ENCODE measurements at places on chromosomes 3 and 15. TPM values are rescaled to one million over a fixed set of nuclear protein-coding genes. Genes with fewer than 3 reads are reported as not detected.

GRCh38 chr3:197750396-197750831, 731 bp downstream of the FYTTD1 start:
- peak; percentile 59 for DNase-seq

DNA sequence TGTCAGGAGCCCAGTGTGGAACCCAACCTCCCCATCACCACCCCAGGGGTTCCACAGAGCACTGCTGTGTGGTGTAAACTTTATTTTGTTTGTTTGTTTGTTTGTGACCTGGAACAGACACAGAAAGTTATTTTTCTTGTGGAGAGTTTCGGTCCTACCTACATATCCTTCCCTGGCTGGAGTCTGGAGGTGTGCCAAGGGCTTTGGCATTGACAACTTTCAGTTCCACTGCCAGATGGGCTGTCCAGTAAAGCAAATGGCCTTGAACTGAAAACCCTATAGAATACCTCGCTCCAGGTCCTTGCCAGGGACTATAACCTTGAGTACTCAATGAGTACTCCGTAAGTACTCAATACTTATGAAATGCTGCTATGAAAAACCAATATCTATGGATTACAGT, 103.5 kb downstream of the MITF start:
- no peak for DNase-seq

DNA sequence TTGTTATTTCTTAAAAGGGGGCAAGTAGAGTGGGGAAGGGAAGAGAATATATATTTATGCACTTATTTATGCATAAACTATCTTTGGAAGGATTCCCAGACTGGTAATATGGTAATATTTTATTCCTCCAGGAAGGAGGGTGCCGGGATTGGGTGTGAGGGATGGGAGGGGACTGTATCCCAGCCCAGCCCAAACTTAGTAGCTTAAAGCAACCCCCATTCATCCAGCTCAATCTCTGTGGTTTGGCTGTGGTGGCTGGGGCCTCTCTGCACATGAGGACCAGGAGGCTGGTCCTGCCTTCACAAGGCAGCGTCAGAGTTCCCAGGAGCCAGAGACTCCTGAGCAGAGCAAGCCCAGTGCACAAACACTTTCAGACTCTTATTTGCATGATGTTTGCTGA, 48.4 kb downstream of the CCNL1 start:
- no peak for DNase-seq

GRCh38 chr15:68966996-68967395, 36.7 kb downstream of the SPESP1 start:
- DNase-seq, result no peak

DNA sequence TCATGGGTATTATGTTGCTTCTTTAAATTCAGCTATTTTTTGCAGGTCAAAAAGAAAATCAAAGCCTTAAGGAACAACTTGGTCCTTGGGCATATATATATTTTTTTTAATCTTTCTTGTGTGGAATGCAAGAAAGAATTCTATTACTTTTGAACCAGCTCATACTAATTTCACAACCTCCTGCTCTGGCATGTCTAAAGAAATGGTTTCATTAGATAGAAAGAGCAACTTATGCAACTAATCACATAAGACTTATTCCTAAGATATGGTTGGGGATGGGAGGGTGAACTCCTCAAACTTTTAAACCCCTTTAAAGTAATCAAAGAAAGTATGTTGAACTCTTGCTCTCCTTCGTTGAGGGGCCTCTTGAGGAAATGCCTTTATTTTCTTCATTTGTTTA, 114.9 kb downstream of the GMNC start:
- no peak for DNase-seq

- no peak for DNase-seq
Measured at GRCh38 chr15:41967506-41968206, 4.7 kb downstream of the EHD4 start.

DNA sequence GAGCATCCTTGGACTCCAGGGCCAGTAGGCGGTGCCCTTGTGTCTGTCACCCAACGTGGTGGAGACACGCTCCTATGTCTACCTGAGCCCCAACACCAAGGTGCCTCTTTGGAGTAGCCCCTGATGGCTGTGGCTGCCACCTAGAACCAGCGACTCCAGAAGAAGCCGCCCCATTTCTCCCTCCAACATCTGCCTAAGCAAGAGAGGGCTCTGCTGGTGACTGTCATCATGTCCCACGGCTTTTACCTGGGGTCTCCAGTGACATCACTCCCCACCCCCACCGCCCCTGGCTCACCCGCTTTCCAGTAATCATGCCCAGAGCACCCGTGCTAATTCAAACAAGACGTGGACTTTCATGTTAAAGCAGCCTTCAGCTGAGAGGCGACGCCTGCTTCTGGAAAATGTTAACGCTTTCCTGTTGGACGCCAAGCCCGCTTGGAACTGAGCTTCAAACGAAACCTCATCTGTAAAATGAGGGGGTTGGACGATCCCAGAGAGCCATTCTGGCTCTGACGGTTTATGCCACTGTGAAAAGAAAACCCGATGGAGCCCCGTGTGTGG, 57.0 kb downstream of the ISG20 start:
- DNase-seq, result no peak

DNA sequence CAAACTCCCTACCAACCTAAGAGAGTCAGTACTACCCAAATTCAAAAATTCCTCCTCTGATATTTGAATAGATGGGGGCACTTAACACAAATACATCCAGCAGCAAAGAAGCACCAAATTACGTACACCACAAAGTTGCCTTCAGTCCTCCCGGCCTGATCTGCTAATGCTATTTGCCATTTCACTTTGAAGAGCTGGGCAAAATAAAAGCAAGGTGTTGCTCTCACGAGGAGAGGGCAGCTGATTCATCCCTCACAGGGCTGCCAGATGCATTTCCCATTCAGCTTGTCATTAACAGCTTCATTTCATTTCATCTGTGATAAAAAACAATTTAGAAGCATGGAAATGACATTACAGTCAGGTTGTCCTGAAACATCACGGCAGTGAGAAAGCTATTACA, 283.4 kb upstream of the VEPH1 start:
- no peak for DNase-seq

DNA sequence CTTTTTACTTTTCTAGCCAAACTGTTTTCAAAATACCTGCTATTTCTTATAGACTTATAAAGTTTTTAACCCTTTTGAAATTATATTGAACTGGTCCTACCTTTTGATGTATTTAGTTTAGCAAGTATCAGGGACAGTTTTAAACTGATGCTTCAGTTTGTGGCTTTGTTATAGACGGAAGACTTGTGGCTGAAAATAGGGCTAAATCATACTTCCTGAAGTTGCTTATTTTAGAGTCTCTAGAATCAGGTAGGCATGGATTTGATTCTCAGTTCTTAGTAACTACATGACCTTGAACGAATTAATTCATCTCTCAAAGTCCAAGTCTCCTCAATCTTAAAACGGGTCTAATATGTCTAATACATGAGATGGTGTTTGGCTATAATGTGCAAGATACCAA, 322.8 kb downstream of the RAP2B start:
- no peak for DNase-seq

GRCh38 chr15:80694611-80695098, 455 bp upstream of the ABHD17C start:
- peak; percentile 57 for DNase-seq

DNA sequence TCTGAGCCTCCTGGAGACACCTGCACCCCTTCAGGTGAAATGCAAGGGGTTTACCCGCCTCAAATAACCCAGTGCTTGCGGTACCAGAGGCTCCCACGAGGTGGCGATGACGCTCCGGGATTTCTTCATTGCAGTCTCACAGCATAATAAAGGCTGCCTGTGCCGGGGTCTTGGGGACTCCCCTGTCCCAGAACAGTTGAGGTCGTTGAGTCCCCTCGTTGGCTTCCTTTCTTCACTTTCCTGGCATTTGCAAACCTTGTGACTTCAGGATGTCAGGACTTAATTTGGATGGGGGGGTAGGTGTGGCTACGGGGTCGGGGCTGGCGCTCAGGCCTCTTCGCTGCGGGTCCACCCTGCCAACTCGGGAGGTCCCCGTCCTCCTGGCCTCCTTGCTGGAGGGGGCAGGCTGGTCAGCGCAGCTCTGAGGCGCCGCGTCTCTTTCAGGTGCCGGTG, 1.3 kb downstream of the GNAT1 start:
- DNase-seq, result peak; percentile 78

GRCh38 chr15:29103824-29104565, 165.6 kb downstream of the NSMCE3 start:
- peak; percentile 39 for DNase-seq

- no peak for DNase-seq
Measured at GRCh38 chr3:99639579-99639978, 1.2 kb downstream of the COL8A1 start.

GRCh38 chr15:25727867-25728600, 135.1 kb downstream of the ATP10A start:
- no peak for DNase-seq

- no peak for DNase-seq
Measured at GRCh38 chr15:76168237-76168984, 108.6 kb downstream of the TMEM266 start.

Gene CPB1
- total RNA-seq, result 3.1 TPM

Gene FBXW12
- not detected for total RNA-seq

Gene EDC3
- total RNA-seq, result 21.6 TPM

Gene KY
- not detected for total RNA-seq

Gene WWTR1
- 8.4 TPM for total RNA-seq

Data from left colon (tissue), 2 donors.